ENCODE measurements at places on chromosomes 16 and 17.
A peak's percentile ranks its signal among the peaks of the same experiment; 100 is the strongest.

GRCh38 chr17:50187394-50187725, 14.1 kb downstream of the COL1A1 start:
- no peak for DNase-seq

DNA sequence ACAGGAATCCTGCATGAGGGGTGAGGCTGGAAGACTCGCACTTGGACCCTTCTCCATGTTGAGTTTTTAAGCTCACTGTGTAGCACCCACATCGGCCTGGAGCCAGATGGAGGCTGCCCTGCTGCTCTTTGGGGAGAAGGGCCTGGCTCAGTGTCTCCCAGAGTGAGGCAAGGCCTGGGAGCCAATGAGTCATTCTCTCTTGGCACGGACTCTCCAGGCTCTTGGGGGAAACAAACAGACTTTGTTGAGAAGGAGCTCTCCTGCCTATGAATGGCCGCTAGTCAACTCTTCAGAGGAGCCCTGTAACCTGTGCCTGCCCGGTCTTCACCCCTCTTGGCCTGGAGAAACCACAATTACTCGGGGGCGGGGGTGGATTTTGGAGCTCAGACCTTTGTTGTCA, 50.8 kb upstream of the MAF start:
- no peak for DNase-seq

- DNase-seq, result peak; percentile 76
Measured at GRCh38 chr17:66715745-66716156, 119.2 kb upstream of the CACNG5 start.

DNA sequence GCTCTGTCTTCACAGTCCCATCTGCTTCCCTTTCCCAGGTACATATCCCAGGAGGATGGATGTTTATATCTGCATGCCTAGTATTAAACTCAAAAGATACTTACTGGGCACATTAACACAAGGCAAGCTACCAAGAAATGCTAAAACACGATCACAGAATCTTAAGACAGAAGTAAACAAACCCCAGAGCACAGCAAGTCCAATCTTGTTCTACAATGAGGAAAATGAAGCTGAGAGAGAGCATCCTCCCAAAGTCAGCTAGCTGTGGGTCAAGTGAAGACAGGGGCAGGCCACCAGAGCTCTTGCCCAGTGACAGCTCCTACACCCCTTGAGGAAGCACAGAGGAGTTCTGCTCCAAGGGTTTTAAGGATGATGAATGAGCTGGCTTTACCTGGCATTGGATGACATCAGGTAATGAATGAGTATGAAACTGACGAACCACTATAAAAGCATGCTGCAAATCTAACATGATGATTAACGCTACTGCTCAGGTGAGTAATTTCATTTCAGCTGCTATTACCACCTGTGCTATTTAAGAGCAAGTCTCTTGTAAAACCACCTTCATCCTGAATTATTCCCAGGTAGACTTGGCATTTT, 20.3 kb downstream of the XPO6 start:
- no peak for DNase-seq

DNA sequence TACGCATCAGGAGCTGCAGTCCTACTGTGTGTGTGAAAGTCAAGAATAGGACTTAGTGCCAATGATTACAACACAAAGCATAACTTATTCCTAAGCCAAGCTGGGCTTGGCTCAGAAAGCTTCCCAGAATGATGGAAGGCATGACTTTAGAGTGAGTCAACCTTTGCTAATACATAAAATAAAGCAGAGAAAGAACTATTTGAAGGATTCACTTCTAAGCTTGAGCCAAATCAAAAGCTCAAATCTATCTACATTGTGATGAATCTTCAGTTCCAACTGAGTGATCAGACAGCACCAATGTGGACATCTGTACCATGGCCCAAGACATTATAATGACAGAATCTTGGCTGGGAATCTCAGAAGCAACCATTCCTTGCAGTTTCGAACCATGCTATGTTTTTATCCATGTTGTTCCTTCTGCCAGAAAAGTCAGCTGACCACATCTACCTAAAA, 41.4 kb downstream of the SMG6 start:
- DNase-seq, result no peak

- no peak for DNase-seq
Measured at GRCh38 chr17:45228763-45229539, 7.3 kb downstream of the FMNL1 start.

GRCh38 chr16:81585785-81586184, 141.2 kb downstream of the CMIP start:
- no peak for DNase-seq

GRCh38 chr17:67280279-67280678, 35.3 kb upstream of the HELZ start:
- DNase-seq, result no peak

DNA sequence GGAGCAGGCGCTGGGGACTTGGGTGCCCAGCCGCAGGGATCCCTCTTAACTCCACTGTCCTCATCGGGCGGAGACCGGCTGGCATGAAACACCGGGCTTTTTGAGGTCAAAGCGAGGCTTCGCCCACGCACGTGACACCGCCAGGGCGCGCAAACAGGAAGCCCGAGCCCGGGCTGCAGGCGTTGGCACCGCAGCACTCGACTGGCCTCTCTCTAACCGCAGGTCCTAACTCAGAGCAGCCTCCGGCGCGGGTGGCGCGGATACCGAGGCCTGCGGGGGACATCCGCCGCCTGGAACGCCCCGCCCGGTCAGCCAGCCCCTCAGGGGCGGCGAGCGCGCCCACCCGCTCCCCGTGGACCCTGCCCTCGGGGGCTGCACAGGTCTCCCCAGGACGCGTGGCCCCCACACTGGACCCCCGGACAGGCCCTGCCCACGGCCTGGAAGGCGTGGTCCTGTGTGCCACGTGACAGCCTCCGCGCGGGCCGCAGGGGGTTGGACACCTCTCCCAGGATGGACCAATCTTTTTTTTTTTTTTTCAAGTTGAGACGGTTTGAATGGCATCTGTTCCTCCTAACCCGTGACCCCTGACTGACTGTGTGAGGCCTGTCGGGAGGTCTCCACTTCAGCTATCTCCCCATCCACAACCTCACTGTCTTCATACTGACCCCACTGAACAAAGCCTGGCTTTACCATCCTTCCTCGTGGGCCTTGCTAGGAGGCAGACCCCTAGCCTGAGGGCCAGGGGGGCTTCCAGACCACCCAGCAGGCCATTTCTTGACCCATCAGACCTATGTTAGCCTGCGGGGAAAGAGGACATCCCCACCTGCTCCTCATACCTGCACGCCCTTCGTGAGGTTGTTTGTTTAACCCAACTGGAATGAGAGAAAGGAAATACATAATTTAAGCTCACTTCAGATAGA, 8.4 kb upstream of the SLC47A2 start:
- no peak for DNase-seq

DNA sequence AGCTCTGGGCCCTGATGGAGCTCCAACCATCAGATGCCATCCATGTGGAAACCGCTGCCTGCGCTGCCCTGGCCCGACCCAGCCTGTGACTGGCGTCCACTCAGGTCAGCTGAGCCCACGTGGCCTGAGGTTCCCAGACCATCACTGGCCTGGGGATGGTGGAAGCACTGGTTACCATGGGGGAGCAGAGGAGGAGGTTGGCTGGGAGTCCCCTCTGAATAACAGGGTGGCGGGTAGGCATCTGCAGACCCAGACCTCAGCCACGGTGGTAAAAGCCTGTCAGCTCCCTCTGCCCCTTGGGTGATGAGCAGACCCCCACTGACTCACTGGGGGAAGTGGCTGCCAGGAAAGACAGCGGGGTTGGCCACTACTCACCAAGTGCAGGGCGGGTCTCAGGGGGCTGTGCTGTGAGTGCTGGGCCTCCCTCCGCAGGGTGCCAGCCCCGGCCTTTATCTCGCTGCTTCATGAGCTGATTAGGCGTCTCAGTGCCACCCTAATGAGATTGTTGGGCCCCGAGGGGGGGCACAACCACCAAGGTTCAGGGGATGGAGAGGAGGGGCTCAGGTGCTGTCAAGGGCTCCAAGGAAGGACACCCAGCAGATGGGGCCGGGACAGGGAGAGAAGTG, at the start of gene PDE6G:
Gene PDE6G, minus strand, starts transcription at position 425 of the 626 bp plus-strand sequence. CDS start 3,237 bp downstream, outside the sequence.
- DNase-seq, result no peak

- DNase-seq, result no peak
Measured at GRCh38 chr17:66542967-66543520, 240.6 kb downstream of the PRKCA start.

GRCh38 chr17:73901661-73902415, 257.6 kb upstream of the SDK2 start:
- DNase-seq, result no peak

DNA sequence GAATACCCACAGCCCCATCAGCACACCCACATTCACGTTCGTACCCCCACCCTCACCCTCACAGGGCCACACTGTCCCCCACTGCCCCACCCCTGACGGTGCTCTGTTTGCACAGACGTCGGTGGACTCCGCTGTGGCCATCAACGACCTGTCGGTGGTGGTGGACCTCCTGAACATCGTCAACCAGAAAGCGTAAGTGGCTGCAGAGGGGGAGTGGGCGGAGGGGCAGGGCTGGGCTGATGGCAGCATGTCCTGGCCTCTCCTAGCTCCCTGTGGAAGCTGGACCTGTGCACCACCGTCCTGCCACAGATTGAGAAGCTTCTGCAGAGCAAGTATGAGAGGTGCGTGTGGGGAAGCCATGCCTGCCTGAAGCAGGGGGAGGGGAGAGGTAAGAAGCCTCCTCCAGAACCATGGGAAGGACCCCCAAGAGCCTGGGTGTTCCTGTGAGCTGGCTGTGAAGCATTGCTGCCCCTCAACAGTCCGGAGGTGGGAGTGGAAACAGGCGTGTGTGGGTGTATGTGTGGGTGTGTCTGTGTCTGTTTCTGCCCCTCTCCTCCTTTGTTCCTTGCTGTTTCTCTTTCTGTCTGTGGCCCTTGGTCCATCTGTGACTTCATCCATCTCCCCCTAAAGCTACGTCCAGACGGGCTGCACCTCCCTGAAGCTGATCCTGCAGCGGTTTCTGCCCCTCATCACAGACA, 20.3 kb downstream of the KATNB1 start:
- no peak for DNase-seq

GRCh38 chr16:21566891-21567414, 32.4 kb upstream of the METTL9 start:
- no peak for DNase-seq

GRCh38 chr17:74779501-74779900, 3.4 kb upstream of the NAT9 start:
- no peak for DNase-seq

DNA sequence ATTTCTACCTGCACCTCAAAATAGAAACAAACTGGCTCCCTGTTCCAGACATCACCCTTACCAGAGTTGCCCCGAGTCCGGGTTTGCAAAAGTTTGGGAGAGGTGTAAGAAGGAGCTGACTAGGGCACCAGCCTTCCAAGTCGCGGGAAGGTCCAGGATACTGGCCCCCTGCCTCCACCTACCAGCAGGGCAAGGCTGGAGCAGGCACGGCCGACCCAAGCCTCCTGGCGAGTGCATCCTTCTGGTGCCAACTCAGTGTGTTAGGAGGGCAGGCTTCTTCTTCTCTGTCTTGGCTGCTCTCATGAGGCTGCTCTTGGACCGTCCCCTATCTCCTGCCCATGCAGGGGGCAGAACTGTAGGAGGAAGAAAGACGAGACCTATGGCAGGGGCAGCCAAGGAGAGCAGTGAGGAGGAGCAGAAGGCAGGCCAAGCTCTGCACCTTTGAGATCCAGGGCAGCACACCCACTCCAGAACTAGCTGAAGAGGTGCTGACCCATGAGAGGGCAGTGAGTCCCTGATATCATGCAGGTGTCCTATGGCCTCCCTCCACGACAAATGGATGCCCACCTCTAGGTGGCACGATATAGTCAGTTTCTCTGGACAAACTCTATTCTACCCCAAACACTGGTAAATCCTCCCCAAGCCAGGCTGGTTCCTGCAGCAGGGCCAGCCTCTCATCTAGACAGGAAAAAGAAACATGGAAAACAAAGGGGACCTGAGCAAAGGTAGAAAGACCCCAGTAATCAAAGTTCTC, 54.4 kb downstream of the CYTH1 start:
- no peak for DNase-seq

DNA sequence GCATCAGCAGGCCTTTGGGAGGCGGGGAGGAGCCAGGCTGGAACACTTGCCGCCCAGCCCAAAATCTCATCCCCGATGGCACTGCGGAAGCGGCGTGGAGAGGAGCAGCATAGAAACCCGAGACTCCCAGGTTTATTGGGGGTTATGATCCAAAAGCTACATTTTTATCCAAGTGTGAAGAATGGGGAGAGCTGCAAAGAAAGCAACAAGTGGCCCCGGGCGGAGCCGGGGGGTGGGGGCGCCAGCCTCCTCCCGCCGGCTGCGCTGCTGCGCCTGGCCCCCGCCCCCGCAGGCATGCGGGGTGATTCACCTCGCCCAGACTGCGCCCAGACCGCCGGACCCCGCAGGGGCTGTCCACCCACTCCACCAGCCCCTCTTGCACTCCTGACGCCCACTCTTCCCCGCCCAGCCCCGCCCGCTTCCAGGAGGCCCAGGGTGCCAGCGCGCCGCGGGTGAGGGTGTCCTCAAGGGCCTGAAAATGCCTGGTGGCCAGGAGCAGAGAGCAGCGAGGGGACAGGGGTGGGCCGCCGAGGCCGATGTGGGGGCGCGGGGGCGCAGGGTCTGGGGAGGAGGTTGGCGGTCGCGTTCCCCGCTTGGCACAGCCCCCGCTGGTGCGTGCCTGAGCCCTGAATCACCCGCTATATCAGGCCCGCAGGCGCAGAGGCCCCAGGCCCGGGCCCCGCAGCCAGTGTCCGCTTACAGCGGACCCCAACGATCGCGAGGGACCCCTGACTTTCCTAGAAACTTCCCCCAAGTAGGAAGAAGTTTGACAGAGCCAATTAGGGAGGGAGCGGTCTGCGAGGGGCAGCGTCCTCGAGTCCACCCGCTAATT, 1.3 kb downstream of the CAVIN1 start:
- no peak for DNase-seq

GRCh38 chr16:62602790-62603189, 566.6 kb upstream of the CDH8 start:
- DNase-seq, result no peak

Measured in dermis microvascular lymphatic vessel endothelial cell (primary cell).